ENCODE measurements at places on chromosomes 4 and X. TPM values are rescaled to one million over a fixed set of nuclear protein-coding genes. Genes with fewer than 3 reads are reported as not detected.

DNA sequence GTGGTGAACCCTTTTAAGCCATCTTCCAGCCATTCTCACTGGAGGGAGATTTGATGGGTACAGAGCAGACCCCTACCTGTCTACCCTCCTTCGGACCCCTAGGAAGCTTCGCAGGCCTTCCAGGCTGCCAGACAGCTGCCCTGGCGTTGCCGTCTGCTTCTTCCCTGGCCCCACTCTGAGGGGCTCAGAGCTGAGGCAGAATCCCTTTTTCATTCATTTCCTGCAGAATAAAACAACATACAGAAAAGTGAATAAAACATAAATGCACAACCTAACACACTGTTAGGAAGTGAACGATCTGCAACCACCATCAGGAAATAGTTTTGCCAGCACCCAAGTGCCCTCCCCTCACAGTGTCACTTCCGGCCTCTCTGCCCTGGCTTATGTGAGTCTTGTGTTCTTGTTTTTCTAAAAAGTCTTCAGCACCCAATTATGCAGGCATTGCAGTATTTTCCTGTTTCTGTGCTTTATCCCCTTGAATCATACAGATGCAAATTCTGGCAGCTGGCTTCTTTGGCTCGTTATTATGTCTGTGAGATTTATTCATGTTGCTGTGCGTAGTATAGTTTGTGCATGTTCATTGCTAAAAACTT lies 5.6 kb upstream of the ADD1 start:
- DNase-seq = no peak

RBBP7 gene
- total RNA-seq = 86.4 TPM

CNKSR2 gene
- 11.2 TPM for total RNA-seq

PNMA6F gene
- total RNA-seq = not detected

DNA sequence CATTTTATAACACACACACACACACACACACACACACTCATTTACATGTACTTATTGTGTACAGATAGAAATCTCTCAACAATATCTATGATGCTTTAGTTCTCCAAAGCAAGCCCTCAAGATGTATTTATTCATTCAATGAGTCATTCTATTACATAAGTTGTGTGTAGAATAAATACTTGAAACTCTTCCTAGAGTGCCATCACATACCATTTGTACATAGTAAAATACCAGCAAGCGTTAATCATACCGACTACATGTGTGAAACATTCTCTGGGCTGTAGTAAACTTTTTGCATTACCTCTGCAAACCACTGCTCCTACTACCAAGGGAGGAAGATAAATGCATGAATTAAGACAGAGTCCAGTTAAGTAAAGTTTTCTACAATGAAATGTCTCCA lies 70.9 kb downstream of the EPHA5 start:
- no peak for DNase-seq

GNRHR gene
- total RNA-seq = not detected

GRCh38 chrX:6954836-6955235 lies 192.7 kb upstream of the STS start:
- DNase-seq = no peak

GRCh38 chrX:112800971-112801775 lies 39.5 kb downstream of the AMOT start:
- DNase-seq = no peak

TMEM271 gene
- total RNA-seq = not detected

SPACA5 gene
- not detected for total RNA-seq

DNA sequence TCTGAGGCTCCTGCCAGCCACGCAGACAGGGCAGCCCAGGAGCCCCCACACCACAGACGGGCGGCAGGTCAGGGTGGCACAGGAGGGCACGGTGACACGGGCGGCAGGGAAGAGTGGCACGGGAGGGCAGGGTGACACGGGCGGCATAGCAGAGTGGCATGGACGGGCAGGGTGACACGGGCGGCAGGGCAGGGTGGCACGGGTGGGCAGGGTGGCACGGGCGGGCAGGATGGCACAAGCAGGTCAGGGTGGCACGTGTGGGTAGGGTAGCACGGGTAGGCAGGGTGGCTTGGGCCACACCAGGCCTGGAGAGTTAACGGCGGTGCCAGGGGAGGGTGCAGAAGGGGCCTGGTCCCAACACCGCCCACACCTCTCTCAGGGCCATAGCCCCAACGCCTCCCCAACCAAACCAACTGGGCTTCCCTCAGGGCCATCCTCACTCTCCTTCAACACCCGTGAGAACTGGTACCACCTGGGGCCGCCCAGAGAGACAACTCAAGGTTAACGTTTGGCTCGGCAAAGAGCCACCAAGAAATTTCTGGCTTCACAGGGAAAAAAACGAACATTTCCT lies 3.4 kb downstream of the CTBP1 start:
- DNase-seq = no peak

PAK3 gene
- 21.1 TPM for total RNA-seq

DNA sequence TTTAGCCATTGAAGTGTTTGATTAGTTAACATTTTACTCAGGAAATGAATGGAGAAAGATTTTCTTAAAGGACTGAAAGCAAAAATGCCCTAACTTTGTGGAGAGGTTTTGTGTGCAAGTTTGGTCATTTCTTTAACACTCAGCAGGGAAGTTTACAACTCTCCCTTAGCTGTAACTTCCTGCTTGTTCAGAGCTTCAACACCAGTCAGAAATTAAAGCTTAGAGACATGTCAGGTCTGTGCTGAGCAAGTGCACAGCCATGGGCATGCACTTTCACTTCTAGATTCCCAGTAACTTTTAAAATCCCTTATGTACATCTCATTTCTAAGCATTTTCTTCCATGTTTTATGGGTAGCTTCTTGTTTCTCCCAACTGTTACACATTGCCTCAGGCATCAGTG lies 326.0 kb downstream of the ACTRT1 start:
- no peak for DNase-seq

DNA sequence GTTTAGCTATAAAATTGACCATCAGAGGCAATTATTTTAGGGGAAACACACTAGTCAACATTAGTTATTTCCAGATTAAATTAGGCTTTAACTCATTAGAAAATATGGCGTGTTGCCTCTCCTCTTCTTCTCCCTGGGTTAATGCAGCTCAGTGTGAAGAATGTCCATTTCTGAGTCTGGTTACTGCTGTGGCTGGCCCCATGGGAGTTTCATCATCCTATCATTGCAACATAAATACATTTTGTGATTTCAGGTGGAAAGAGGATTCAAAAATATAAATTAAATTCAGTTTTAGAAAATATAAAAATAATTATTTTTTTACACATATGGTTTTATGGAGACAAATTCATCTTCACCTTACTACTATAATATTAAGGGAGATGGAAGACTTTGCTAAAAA lies 288.5 kb upstream of the ARSJ start:
- DNase-seq = no peak

GRCh38 chrX:97636473-97637140 lies 752.9 kb downstream of the RPA4 start:
- no peak for DNase-seq

- no peak for DNase-seq
Measured at GRCh38 chr4:41795796-41796385, 47.4 kb upstream of the PHOX2B start.

DNA sequence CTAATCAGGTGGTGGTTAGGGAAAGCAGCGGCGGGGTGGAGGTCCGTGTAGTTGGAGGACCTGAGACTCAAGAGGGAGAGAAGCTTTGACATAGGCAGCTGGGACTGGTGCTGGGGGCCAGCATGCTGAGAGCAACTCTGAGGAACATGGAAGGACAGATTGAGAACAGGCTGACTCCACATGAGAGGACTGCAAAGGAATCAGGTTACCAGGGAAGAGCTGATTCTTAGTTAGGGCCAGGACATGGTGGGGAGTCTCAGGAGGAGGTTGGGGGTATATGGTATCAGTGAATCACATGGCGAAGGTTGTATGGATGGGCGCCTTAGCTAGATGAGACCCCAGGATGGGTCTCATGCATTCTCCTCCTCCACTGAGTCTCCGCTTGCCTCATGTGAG lies 264.0 kb upstream of the BOD1L1 start:
- DNase-seq = no peak

GRCh38 chr4:170990989-170991589 lies 822.1 kb upstream of the GALNTL6 start:
- no peak for DNase-seq
